Pancreas (tissue), 10 donors: ENCODE measurements at places on chromosomes 12 and 14.
A peak's percentile ranks its signal among the peaks of the same experiment; 100 is the strongest.

DNA sequence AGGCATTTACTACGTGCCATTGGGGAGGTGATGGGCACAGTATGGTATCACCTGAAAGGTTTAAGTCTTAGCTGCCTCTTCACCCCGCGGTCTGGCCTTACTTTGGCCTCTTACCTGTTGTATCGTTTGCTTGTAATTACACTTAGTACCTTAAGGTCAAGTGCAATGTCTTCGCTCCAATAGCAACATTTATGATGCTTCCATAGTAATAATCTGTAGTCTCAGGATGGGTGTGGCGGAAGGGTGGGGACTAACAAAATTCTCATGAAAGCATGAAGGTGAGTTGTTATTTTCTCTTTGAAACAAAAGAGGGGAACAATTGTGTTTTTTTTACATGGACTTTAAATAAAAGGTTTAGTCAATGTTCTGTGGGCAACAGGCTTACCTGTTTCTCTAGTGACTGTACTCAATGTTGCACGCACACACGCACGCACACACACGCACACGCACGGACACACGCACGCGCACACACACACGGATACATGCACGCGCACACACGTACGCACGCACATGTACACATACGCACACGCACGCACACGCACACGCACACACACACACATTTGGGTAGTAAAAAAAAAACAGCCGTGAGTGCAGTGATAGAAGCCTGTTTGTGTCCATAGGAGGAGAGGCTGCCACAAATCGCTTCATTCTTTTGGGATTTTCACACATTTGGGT lies 91.4 kb downstream of the DNAH10 start:
- DNase-seq, result no peak

GRCh38 chr12:286531-287300 lies 24.1 kb upstream of the SLC6A13 start:
- no peak for DNase-seq

- DNase-seq, result no peak
Observed at GRCh38 chr14:68596211-68596610, 196.7 kb downstream of the ZFP36L1 start.

DNA sequence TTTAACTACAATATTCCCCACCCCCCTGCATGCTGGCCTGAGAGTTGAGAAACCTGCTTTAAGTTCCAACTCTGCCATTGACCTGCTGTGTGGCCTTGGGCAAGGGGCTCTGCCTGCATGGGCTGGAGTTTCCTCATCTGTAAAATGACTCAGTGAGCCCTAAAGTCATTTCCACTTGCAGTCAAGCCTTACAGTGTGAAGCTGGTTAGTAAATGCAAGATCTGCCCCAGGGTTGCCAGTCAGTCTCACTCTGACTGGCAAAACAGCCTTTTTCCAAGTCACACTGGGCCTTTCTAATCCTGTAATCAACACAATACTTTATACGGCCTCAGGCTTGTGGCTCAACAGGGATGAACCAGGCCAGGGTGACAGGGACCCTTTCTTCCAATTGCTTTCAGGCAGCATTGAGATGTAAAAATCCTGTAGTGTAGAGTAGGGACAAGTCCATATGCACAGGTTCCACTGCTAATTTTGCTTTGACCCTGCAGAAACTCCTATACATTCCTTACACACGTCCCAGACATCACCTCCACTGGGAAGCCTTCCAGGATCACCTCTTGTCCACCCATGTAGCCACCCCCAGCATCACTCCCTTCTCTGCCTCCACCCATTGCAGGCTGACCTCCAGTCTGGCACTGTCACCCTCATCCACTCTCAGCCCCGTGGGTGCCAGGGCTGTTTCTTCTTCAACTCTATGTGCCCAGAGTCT lies 42.6 kb upstream of the PRIMA1 start:
- no peak for DNase-seq

- no peak for DNase-seq
Observed at GRCh38 chr14:73623504-73624054, 11.3 kb downstream of the ACOT6 start.

DNA sequence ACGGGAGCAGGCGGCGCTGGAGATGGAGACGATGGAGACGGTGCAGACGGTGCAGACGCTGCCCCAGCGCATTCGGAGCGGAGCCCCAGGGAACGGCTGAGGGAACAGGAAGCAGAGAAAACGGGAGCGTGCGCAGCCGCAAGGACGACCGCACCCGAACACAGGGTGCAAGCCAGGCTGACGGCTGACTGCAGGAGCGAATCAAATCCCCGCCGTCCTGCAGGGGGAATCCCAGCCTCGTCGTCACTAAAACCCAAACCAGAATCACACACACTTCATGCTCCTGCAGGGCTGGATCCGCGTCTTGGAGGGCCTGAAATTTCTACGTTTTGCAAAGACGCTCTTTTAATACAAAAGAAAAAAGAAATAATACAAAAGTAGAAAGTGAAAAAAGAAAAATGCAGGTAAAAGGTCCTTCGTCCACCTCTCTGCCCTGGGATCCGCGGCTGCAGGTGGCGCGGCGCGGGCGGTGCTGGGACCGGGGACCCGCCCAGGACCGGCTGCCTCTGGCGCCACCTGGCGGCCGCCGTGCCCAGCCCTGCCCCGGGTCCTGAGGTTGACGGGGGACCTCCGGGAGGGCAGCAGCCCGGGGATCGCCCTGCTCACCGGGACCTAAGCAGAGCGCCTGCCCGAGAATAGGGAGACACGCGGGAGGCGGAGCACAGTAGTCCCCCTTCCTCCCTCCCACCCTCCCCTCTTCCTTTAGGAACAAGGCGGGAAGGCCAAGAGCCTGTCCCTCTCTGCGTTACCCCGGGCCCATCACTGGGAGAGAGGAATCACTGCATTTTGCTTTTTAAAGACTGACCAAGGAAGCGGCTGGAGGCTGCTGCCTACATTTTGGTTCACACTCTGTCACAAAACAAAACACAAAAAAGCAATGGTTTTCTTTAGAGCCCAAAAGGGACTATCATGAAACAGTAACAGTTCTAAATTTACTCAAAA lies 20.1 kb downstream of the STX2 start:
- DNase-seq, result peak; percentile 39

GRCh38 chr12:89064780-89065179 lies 287.5 kb downstream of the DUSP6 start:
- no peak for DNase-seq

DNA sequence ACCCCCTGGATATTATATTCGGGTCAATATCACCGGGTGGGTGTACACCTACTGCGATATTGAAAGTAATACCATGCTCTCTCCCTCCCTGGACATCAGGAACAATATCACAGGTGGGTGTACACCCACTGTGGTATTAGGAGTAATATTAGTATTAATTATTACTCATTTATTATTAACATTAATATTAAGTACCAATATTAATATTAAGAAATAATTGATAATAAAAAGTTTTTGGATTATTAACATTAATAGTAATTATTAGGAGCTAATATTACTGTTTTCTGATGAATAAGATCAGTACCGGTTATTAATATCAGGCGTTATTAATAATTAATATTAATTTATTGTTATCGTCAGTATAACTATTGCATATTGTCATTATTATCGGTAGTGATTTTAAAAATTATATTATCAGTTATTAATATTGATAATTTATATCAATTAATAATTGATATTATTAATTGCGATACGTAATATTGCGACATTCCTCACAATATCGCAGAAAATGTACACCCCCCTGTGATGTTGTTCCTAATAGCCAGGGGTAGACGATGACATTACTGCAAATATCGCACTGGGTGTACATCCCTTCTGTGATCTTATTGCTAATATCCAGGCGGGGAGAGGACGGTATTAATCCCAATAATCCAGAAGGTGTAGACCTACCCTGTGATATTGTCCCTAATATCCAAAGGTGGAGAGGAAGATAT lies 17.0 kb downstream of the SMIM41 start:
- no peak for DNase-seq

- DNase-seq, result no peak
Observed at GRCh38 chr14:75944607-75945241, 37.1 kb downstream of the TGFB3 start.

- no peak for DNase-seq
Observed at GRCh38 chr12:78787576-78787975, 77.0 kb upstream of the SYT1 start.

GRCh38 chr12:1497161-1497560 lies 97.2 kb downstream of the FBXL14 start:
- DNase-seq, result no peak

DNA sequence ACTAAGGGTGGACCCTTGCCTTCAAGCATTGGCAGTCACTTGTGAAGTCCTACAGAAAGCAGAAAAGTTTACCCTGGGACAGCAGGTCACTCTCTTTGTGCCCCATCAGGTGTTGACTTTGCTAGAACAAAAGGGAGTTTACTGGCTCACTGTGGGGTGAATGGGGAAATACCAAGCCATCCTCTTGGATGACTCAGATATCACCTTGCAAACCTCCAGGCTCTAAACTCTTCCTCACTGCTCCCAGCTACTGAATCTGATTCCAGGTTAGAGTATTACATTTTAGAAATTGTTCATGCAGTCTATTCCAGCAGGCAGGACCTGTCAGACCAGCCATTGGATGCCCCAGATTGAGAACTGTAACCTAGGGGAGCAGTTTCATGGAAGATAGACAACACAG lies 7.3 kb upstream of the EDDM3B start:
- DNase-seq, result no peak

GRCh38 chr14:71554323-71554722 lies 377.9 kb upstream of the RGS6 start:
- no peak for DNase-seq

GRCh38 chr12:126418400-126418799 lies 1353.2 kb downstream of the AACS start:
- DNase-seq, result no peak

DNA sequence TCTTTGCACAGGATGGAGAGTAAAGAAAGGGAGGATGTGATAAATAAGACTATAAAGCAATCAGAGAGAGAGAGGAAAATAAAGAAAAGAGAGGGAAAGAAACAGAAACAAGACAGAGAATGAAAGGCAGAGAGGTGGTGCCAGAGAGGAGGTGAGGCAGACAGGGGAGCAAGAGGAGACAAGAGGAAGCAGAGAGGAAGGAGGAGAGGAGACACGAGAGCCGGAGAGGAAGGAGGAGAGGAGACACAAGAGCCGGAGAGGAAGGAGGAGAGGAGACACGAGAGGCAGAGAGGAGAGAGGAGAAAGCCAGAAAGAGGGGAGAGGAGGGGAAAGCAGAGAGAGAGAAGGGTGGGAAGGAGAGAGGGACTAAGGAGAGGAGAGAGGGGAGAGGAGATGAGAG lies 125.2 kb downstream of the PAPOLA start:
- no peak for DNase-seq

GRCh38 chr14:90536511-90537191 lies 139.8 kb downstream of the CALM1 start:
- no peak for DNase-seq

DNA sequence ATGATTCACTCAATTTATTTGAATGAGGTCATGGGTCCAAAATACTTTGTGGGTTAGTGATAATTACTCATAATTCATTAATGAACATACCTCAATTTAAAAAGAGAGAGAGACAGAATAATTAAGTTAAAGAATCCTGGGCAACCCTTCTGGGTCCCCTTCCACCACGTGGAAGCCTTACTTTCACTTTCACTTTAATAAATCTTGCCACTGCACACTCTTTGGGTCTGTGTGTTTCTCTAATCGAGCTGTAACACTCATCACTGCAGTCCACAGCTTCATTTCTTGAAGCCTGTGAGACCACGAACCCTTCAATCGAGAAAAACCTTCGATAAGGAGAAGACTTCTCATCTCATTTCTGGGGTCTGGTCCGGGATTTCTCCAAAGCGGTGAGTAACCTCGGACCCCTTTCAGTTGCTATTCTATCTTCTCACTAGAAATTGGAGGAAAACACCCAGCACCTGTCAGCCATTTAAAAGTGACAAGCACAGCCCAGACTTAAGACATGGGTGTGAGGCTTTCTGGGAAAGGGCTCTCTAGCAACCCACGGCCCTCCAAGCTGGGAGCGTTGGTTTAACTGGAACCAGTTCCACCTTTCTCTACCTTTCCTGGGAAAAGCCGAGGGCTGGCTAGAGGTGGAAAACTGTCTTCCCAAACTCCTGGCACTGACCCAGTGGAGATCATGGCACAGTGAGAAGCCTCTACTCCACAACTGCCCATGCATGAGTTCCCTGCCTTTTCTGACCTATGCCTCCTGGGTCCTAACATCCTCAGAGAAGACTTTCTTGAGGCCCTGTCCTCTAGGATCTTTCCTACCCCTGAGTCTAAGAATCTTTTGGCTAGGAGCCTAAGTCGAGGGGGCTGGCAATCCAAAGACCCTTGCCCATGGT lies 148.8 kb upstream of the ATF7IP start:
- no peak for DNase-seq

DNA sequence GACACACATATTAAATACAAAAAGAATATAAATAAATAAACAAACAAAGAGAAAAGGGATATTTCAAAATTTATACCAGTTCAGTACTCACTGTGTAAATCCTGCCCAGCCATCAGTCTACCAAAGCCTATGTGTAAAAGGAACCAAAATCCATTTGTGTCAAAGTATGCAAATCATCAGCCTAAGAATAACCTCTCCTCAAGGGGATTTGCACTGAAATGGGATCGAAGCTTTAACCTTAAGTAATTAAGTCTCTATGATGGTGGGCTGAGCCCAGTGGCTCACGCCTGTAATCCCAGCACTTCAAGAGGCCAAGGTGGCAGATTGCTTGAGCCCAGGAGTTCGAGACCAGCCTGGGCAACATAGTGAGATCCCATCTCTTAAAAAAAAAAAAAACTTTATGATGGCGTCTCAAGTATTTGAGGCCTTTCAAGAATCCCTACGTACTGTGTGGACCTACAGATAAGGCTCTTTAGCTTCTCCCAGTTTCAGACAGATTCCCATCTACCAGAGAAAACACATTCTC lies 57.8 kb upstream of the METAP2 start:
- DNase-seq, result no peak

DNA sequence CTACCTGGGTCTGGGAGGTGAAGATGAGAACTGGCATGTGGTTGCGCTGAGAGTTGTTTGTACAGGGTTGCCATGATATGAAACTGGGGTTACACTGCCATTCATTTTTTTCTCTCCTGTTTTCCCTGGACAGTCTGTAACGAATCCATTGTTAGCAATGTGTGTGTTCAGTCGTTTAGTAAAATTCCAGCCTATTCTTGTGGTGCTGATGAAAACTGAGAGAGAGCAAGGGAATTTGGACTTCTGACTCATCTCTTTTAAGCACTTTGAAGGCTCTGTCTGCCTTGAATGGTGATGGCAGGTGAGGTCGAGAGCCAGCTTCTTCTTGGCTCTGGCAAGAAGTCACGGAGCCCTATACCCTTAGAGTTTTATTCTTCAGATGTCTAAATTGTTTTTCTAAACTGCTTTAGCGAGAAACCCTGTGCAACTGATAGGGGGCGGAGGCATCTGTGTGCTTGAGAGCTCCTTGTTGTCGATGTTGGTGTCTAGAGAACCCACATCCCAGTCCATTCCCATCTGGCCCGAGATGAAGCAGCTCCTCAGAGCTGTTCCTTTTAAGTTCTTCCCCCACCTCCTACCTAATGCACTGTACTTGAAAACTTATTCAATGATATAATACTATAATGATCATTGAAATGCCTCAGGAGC lies 204.4 kb downstream of the TMX1 start:
- no peak for DNase-seq

- DNase-seq, result no peak
Observed at GRCh38 chr12:19671695-19672094, 232.4 kb downstream of the AEBP2 start.
